ENCODE measurements at places on chromosomes 5 and 9. TPM values are rescaled to one million over a fixed set of nuclear protein-coding genes. Genes with fewer than 3 reads are reported as not detected.

LAMC3 gene
- under 0.01 TPM for total RNA-seq

COL23A1 gene
- total RNA-seq, result 0.15 TPM

ANKRD55 gene
- total RNA-seq, result 0.46 TPM

KIF4B gene
- total RNA-seq, result 0.30 TPM

SH3PXD2B gene
- 15.9 TPM for total RNA-seq

CARD9 gene
- total RNA-seq, result 2.6 TPM

TPPP gene
- total RNA-seq, result 0.15 TPM

DMRTA1 gene
- total RNA-seq, result 0.32 TPM

FOXD1 gene
- 0.30 TPM for total RNA-seq
